ENCODE measurements at places on chromosomes 5 and 9.

DNA sequence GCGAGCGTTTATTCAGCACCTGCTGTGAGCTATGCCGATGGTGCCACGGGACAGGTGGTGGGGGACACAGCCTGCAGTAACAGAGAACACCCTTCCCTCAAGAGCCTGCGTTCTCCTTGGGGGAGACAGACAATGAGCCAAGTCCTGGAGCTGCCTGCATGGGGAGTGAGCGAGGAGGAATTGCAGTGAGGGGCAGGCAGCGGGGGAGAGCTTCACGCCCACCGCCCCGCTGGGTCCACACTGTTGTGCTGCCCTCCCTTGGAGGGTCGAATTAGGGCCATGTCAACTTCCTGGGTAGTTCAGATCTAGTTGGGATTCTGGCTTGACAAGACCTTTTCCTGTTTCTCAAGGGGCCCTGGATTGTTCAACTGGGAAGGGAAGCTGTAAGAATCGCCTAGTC, 55.5 kb upstream of the N4BP3 start:
- DNase-seq = no peak

DNA sequence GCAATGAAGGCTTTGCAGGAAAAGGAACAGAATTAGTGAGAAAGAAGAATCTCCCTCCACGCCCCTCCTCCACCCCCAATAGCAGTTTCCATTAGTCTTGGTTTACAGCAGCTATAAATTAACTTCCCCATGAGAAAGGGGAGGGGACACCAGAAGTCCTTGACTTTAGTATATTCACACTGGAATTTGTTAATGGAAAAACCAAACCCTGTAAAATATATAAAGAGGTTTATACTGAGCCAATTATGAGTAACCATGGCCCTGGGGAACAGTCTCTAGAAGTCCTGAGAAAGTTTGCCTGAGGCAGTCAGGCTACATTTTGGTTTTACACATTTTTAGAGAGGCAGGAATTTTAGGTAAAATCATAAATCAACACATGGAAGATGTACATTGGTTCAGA, 88.5 kb downstream of the ALDH1A1 start:
- DNase-seq = no peak

DNA sequence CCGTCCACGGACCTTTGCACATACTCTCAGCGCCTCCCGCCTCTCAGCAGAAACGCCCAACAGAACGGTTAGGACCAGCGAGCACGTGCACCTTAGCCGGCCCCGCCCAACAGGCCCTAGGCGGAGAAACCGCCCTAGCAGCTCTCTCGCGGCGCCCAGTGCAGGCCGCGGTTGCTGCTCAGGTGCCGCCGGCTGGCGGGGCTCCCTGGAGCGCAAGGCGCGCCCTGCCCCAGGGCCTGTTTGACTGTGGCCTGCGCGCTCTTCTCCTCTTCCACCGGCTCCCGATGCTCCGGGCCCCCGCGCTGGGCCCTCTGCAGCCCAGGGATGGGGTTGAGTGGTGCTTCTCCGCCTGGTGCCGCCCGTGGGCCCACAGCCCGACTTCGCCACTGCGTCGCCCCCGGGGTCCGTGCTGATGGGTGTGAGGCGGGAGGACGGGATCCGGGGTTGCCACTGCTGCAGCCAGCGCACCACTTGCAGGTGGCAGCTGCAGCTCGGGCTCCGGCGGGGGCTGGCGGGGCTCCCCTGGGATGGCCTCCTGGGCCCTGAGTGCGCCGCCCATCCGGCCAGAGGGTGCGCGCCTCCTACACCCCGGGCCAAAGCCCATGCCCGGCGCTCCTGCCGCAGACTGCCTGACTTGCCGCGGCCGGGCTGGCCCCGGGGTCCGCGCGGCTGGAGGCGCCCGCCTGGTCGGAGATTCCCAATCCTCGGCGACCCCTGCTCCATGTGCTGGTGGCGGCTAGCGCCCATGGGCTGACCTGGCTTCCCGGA, 1889.4 kb upstream of the CDH9 start:
- DNase-seq = no peak

DNA sequence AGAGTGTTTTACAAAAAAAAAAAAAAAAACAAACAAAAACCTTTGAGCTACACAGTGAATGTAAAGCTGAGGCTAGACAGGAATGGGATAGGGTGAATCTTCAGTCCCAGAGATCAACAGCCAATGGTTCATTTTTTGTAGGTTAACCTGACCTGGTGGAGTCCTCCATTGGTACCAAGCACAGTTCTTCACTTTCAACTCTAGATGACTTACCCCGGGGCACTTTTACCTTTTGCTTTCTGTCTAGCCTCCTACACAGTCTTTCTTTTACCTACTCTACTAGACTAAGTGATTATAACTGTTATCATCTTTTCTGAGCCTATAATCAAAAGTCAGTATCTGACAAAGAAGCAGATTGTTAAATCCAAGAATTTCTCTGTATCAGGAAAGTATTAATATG, 50.9 kb downstream of the ANXA2R start:
- DNase-seq = no peak

DNA sequence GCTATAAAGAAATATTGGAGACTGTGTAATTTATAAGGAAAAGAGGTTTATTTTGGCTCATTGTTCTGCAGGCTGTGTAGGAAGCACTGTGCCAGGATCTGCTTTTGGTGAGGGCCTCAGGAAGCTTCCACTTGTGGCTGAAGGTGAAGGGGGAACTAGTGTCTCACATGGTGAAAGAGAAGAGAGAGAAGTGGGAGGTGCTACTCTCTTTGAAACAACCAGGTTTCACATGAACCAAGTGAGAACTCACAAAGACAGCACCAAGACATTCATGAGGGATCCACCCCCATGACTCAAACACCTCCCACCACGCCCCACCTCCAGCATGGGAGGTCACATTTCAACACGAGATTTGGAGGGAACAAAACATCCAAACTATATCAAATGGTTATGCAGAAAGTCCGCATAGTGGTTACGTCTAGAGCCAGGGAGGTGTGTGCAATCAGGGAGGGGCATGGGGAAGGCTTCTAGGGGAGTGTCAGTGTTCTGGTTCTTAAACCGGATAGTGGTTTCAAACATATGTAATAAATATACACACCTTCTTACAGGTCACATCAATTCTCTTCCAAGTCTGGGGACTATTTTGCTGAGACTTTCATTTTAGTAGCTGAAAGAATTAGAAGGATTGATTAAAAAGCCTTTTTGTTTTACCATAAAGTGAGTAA, 113.0 kb downstream of the TRIO start:
- DNase-seq = no peak

DNA sequence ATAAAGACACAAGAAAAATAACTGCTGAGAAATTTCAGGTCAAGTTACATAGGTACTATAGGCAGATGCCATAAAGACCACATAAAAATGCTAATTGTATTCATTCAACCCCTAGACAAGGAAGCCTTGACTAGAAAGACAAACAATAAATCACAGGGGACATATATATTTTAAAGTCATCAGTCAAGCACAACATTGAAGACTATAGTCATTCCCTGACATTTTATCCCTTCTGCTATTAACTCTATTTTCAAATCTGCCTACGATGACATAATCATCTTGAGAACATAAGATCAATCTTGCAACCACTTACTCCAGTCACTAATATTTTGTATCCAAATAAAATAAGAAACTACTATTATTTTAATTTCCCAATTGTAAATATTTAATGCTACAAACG, 38.3 kb downstream of the FAM13B start:
- DNase-seq = no peak

GRCh38 chr9:23447166-23447565, 378.9 kb downstream of the ELAVL2 start:
- no peak for DNase-seq

- no peak for DNase-seq
Observed at GRCh38 chr5:73394610-73395009, 54.0 kb downstream of the FOXD1 start.

DNA sequence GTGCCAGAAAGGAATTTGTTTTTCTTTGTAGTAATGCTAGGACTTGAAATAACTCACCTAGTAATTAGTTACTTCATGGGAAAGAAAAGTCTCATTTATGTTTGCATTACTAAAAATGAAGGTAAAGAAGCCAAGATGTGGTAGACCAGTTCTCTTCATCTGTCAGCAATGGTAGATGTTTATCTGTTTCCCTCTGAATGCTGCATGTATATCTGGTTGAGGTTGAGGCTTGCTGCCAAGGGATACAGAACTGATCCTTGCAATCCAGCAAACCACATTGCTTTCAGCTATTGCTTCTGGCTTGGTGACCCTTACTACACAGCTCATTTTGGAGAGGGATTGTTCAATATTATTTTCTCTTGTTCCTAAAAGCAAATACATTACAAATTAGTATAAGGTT, 73.6 kb downstream of the ZNF474 start:
- no peak for DNase-seq

DNA sequence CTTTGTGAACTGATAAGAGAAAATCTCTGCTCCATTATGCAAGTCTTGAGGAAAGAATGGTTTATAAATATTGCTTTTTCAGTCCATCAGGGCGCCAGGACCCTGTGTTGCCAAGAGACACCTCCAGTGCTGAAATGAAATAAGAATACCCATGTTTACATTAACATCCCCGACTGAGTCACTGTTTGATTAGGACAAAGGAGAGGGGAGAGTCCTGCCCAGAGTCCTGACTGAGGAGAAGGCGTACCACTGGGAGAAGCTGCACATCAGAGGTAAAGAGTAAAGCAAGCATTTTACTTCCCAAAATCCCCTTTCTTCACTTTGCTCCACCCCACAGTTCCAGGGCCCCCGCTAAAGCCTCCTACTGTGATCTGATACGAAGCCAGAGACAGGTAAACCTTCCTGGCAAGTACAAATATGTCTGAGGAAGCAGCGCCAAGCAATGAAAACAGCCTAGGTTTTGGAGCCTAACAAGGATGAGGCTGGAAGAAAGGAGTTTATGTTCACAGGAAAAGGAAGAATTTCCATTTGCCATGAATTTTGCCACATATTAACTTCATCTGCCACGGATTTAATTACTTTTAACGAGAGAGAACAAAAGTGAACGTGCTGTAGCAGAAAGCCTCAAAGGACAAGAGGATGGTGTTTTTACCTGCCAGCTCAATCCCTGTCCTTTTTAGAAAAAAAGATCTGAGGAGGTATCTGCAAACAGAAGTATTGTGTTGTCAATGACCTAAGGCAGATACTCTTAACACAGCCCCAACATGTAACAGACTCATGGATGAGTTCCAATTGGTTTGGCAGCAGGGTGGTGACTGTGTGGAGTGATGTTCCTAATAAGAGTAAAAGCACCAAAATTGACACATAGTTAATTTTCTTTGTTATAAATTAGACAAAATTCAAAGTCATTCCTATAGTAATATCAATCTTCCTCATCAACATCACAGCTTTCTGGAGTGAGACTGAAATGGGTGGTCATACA, 209.4 kb upstream of the TLE4 start:
- DNase-seq = no peak

DNA sequence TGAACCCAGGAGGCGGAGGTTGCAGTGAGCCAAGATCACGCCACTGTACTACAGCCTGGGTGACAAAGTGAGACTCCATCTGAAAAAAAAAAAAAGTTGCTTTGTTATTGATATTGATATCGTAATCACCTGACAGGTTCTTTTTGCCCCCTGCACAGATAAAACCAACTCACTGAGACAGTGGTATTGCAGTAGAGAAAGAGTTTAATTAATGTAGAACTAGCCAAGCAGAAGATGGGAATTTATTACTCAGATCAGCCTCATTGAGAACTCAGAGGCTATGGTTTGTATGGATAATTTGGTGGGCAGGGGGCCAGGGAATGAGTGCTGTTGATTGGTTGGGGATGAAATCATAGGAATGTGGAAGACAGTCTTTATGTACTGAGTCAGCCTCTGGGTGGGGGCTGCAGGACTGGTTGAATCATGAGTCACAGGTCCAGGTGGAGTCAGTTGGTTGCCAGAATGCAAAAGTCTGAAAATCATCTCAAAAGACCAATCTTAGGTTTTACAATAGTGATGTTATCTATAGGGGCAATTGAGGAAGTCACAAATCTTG, 35.8 kb upstream of the MEGF10 start:
- DNase-seq = no peak

DNA sequence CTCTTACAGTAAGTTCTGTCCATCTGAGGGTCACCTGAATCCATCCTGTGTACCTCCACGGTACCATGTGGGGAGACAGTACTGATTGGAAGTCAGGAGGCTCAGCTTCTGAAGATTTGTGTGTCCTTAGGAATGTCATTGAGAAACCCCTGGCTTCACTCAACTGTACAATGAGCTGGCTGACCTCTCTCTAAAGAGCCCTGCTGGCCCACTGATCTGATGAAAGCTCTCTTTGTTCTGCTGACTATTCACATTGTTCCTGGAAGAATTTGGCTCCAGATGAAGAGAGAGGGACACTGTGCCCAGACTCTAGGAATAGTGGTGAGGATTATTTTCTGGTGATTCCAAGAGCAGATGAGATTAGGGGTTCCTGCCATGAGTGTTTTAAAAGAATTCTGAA, 141.2 kb downstream of the LURAP1L start:
- no peak for DNase-seq

DNA sequence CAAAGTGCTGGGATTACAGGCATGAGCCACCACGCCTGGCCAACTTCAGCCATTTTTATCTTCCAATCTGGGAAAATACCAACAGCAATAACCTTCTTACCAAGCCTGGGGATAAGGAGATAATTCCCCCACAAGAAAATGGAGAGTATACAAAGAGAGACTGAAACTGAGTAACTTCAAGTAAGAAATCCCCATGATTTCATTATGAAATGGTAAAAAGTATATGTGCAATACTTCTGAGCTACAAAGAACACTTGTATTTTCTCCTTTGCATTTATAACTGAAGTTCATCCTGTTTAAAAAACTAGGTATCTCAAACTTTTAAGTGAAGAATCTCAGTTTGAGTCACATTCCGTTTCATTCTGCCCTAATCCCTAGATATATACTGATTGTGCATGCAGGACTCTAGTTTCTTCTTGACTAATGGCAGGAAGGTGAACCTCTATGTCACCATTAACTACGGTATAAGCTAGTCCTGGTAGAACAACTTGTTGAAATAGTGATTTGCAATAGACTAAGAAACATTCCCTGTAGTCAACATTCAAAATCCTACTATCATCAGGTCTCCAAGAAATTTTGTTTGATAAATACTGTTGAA, 2071.4 kb downstream of the MAT2B start:
- DNase-seq = no peak

GRCh38 chr9:74683322-74683721, 186.2 kb downstream of the RORB start:
- DNase-seq = no peak

GRCh38 chr5:37448941-37449340, 69.8 kb downstream of the WDR70 start:
- DNase-seq = no peak

Data from activated T-helper 1 cell treated with anti-CD3 and anti-CD28 coated beads, Interleukin-2, amount 50 U/mL, for 16 hours (primary cell).